ENCODE measurements at places on chromosomes 5 and 9.

DNA sequence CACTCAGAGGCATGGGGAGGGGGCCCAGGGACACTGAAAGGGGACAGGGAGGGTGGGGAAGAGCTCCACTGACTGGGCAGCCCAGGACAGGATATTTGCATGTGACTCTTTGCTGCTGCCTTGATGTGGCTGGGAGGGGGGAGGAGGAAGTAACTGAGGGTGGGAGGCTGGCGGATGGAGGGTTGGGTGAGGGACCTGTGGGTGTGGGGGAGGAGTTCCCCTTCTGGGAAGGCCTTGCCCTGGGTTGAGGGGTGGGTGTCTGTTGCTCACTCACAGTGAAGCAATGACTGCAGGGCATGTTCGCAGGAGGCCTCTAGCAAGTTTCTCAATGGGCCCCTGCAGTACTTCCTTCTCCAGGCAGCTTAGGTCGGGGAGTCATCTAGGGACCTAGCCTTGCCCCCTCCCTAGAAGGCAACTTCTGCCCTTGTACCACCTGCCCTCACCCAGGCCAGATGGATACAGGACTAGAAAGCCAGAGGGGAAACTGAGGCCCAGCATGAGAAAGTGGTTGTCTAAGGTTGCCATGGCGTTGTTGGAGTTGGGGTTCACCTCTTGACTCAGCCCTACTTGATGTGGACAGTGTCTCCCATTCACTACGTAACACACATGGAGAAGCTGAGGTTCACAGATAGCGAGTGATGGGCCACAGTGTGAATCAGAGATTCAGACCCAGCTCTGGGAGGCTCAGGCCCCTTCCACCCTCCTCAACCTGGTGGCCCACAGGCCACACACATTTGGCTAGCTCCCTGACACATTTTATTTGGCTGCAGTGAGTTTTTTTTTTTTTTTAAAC is 3.0 kb downstream of the GRK6 start:
- peak; percentile 85 for DNase-seq

DNA sequence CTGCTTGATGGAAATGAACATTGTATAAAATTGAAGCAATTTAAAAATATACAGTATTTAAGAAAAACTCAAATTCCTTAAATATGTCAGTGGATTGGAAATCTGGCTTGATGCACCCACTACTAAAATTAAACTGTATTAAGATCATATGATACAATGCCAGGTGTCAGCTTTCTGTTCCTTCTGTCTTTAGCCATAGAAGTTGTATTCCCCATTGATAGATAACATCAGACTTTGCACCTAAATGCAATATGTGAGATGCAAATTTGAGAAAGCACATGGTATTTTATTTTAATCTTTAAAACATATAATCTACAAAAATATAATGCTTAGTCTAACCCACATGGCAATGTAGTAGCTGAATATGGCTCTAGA is 697.4 kb upstream of the WWC1 start:
- no peak for DNase-seq

DNA sequence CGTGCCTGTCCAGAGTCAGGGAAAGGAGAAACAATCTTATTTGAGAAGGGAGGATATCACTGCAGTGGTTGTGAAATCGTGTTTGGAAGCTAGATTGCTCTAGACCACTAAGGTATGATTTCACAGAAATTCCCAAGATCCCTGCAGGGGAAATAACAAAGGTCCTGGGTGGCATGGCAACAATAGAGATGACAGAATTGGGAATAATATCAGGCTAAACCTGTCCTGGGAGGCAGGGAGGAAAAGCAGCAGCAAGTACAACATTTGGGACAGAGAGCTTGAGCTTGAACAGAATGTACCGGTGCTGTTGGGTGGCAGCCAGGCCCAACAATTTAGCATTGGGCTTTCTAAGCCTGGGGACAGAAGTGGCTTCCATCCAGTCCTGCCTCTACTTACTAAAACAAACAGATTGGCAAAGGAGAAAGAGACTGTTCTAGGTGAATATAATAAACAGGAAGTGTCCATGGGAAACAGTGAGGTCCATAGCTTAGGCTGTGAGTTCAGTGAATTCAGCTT is 17.0 kb upstream of the ARHGAP26 start:
- DNase-seq = no peak

- DNase-seq = no peak
Observed at GRCh38 chr9:107918749-107919148, 429.2 kb upstream of the KLF4 start.

DNA sequence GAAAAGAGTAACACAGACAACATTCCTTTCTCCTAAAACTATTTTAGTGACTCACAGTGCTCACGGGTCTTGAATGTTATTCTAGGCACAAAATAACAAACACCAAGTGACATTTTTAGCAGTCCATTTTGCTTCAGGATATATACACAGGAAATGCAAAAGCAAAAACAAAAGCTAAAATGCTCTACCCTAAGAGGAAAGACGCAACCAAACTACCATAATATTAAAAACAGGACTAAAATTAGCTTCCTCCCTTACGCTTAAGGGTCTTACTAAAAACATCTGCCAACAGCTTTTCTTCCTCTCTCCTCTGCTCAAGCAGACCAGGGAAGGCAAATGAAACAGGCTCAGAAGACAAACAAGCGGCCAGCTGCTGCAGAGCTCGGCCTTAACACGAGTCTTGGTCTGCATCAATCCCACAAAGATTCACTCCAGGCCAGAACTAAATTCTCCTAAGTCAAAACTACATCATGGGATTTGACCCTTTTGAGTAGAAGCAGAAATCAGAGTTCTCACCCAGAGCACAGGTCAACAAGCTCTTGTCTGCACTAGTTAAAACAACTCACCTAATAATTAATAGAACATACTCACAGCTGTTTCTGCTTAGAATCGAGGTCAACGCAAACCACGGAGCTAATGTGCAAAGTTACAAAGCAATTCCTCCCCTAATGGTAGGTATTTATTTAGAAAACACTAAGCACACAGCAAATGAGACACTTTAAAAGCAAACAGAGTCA is 62.3 kb downstream of the RAPGEF1 start:
- no peak for DNase-seq

DNA sequence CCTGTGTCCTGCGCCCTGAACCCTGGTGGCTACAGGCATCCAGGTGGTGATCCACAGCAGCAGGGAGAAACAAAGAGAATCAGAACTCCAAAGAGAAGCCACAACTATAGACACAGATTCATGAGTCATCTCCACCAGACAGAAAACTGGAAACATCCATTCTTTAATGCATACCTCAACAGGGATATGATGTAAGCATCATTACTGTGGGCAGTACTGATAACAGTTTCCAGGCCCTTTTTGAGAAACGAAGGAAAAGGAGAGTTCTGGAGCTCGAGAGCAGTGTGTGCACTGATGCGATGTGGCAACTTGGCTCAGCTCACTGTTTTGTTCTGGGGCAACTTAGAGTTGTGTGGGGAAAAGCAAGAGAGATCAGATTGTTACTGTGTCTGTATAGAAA is 215.6 kb upstream of the ADAMTS16 start:
- DNase-seq = no peak

- no peak for DNase-seq
Observed at GRCh38 chr5:149284501-149284900, 12.8 kb downstream of the AFAP1L1 start.

DNA sequence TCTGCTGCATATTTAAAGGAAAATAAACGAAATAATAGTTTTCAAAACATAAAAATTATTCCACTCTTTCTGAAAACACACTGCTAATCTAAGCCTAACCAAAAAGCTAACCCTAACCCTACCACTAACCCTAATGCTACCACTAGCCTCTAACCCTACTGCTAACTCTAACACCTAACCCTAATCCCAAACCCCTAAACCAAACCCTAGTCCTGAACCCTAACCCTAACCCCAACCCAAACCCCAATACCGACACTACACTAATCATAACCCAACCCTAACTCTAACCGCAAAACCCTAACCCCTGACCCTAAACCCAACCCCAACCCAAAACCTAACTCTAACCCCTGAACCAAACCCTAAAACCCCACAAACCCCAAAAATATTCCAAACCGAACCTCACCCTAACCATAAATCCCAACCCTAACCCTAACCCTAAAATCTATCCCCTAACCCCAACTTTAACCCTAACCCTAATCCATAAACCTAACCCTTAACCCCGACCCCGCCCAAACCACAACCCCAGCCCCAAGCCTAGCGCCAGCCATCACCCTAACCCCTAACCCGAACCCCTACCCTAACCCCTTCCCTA is 41.9 kb upstream of the PLEKHG4B start:
- no peak for DNase-seq

DNA sequence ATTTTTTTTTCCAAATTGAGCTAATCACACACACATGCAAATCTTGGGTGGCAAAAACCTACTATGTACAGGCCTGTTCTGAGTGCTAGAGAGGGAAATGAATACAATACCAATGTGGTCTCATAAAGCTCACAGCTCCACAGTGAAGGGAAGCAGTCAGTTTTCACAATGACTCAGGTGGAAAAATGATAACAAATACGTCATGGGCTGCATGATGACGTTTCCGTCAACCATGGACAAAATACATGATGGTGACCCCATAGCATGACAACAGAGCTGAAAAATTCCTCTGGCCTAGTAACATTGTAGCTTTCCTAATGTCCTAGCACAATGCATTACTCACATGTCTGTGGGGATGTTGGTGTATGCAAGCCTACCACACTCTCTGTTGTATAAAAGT is 252.5 kb downstream of the TRIM32 start:
- no peak for DNase-seq

GRCh38 chr5:17224858-17225511 is 7.6 kb downstream of the BASP1 start:
- DNase-seq = no peak

GRCh38 chr5:157484768-157485167 is 24.8 kb downstream of the NIPAL4 start:
- DNase-seq = no peak

GRCh38 chr5:176642675-176643490 is 4.4 kb upstream of the TSPAN17 start:
- DNase-seq = no peak

GRCh38 chr5:138438724-138439476 is at the start of gene REEP2:
REEP2 (plus strand) TSS chr5:138439057; CDS start chr5:138439209, 152 bp downstream.
- DNase-seq = peak; percentile 60

GRCh38 chr5:176400382-176401156 is 12.0 kb downstream of the HIGD2A start:
- no peak for DNase-seq

- DNase-seq = no peak
Observed at GRCh38 chr5:58450811-58451629, 8.9 kb downstream of the PLK2 start.

- no peak for DNase-seq
Observed at GRCh38 chr5:893711-894110, 1.0 kb downstream of the TRIP13 start.

- DNase-seq = no peak
Observed at GRCh38 chr9:109166171-109166770, 778 bp downstream of the FRRS1L start.

DNA sequence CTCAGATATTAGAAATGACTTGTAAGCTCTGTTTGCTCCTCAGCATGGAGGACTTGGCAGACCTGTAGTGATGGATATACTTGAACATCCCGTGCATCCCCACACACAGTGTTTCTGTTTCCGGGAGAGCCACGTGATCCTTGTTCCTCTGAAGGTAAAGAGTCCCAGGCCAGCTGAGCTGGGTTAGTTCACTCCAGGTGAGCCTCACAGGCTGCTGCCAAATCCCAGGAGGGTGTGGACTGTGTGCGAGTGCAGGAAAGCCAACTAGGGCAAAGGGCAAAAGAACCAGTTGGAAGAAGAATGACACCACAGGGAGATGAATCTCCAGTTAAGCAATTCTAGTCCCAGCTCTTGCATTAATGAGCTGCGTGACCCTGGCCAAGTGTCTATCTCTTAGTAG is 10.4 kb upstream of the TOMM5 start:
- DNase-seq = no peak

GRCh38 chr9:73148447-73148937 is 3.2 kb upstream of the ANXA1 start:
- DNase-seq = no peak

- DNase-seq = no peak
Observed at GRCh38 chr5:53884417-53884816, 324.0 kb downstream of the NDUFS4 start.

- no peak for DNase-seq
Observed at GRCh38 chr5:53031695-53032096, 42.5 kb downstream of the ITGA2 start.

- DNase-seq = no peak
Observed at GRCh38 chr5:149310947-149311658, 34.2 kb upstream of the GRPEL2 start.

- DNase-seq = no peak
Observed at GRCh38 chr5:160602744-160603143, 181.1 kb downstream of the PTTG1 start.

DNA sequence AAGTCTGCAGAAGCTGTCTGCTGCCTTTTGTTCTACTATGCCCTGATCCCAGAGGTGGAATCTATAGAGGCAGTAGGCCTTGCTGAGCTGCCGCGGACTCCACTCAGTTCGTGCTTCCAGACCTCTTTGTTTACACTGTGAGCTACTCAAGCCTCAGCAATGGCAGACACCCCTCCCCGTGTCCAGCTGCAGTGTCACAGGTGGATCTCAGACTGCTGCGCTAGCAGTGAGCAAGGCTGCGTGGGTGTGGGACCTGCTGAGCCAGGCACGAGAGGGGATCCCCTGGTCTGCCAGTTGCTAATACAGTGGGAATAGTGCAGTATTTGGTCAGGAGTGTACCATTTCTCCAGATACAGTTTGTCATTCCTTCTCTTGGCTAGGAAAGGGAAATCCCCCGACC is 99.6 kb downstream of the SLCO4C1 start:
- no peak for DNase-seq

DNA sequence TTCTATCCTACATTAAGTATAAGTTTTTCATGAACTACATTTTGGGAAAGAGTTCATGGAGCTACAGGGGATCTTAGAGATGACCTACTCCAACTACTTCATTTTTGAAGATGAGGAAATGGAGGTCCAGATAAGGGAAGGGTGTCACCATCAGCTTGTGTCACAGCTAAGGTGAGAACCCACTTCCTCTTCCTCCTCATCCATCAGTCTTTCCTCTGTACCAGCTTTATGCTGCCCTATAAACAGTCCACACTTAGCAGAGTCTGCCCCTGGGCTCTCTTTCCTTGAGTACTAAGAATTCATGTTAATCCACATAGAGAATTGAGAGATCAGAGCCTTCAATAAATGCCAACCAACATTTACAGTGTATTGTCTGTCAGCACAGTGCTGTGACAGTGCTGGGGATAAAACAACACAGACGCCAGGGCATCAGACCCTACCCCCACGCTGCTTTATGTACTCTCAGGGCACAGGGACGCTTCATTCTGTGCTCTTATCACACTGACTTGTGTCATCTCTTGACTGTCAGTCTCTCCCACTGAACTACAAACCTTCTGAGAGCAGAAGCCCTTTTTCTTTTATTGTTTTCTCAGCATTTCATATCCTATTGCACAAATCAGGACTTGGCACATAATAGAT is 22.1 kb downstream of the ADRB2 start:
- DNase-seq = no peak

DNA sequence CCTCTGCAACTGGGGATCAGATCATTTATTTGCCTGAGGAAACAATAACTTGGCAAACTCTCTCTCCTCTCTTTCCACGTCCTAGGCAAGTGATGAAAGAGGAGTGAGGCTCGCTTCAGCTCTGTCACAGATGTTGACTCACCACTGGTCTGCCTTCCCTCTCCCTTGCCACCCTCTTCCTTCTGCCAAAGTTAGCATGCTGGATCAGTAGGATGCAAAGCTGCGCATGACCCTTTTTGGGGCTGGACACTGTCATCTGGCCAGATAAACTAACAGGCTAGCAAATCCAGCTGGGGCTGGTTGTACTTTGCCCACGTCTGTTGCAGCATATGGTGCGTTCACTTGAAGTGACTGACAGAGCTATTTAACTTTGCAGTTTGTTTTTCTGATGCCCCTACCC is 36.2 kb upstream of the SMARCA2 start:
- no peak for DNase-seq

- no peak for DNase-seq
Observed at GRCh38 chr5:159031513-159031912, 68.2 kb downstream of the EBF1 start.

Data from activated T-cell treated with anti-CD3 and anti-CD28 coated beads, Interleukin-2, amount 50 U/mL, for 4 hours (primary cell).